Activated CD8-positive, alpha-beta memory T cell treated with anti-CD3 and anti-CD28 coated beads for 24 hours (primary cell): ENCODE measurements at places on chromosomes 5 and 9.

GRCh38 chr9:27195191-27195590 lies 86.2 kb downstream of the TEK start:
- no peak for DNase-seq

GRCh38 chr9:26949637-26950069 lies 2.6 kb upstream of the PLAA start:
- no peak for DNase-seq

DNA sequence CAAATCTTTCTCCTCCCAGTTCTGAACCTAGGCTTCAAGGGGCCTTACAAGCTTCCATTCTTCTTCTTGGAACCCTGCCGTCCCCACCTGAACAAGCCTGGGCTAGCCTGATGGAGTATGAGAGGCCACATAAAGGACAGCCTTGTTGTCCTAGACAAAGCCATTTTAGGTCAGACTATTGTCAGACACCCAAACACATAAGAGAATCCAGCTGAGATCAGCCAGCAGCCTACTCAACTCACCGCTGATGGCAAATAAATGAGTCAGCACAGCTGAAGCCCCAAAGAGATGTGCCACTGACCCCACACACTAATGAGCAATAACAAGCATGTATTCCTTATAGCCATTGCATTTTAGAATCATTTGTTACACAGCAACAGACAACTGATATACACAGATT lies 33.8 kb downstream of the SVEP1 start:
- DNase-seq: no peak

DNA sequence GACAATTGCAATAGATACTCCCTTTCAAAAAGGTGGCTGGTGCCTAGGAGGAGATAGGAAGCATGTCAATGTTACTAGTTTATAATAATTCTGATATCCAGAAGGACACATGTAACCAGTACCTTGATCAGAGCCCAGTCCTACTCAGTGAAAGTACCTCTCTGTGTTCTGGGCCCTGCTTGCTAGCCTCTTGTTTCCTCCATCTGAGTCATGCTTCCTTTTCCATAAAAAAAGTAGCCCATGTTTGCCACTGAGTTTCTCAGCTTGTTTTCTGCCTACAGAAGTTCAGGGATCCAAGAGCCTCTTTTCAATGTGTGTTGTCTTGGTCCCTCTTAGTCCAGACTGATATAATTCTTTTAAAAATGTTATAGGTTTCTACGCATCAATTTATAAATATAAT lies 149.0 kb downstream of the SSBP2 start:
- DNase-seq: no peak

DNA sequence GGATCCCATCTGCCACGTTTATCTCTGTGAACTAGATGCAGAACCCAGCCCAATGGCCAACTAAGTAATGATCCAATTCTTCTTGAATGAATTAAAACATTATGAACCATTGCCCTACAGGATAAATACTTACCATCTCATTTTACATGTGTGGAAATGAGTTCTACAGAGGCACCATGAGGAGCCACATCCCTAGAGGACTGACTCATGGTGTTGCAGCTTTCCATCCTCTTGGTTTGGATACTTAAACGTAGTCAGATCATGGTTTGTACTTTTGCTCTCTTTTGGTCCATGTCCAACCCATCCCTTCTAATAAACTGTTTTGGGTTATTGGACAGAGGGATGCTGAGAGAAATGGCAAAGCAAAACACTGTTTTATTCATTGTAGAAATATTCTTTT lies 484.8 kb downstream of the EBF1 start:
- DNase-seq: no peak

- DNase-seq: no peak
These were observed 115.3 kb upstream of the FSTL4 start for GRCh38 chr5:133727636-133728035.

GRCh38 chr5:154618696-154619095 lies 136.5 kb upstream of the LARP1 start:
- no peak for DNase-seq

DNA sequence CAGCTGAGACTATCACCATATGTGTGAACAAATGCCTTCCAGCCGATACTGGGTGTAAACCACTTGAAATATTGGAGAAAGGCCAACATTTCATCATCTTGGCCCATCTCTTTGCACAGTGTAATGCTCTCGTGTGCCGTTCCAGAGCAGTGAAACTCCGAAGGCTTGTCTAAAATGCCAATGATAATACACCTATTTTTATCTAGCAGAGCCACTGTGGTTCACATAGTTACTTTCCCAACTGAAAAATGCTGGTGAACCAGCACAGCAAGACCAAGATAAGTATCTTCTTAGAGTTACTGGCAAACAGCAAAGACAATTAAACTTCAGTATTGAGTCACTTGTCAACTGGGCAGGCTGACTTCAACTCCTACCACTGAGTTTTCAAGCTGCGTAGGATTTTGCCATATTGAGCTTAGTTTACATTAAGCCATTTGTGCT lies 379.9 kb upstream of the ACTBL2 start:
- DNase-seq: no peak

- no peak for DNase-seq
These were observed 5.1 kb downstream of the AGPAT2 start for GRCh38 chr9:136681945-136682699.

GRCh38 chr5:40233268-40233667 lies 446.4 kb upstream of the PTGER4 start:
- DNase-seq: no peak

- no peak for DNase-seq
These were observed 124.7 kb upstream of the TNPO1 start for GRCh38 chr5:72691751-72692150.

GRCh38 chr9:137965177-137965795 lies 87.7 kb downstream of the CACNA1B start:
- DNase-seq: no peak

GRCh38 chr9:134875371-134875770 lies 5.2 kb upstream of the FCN2 start:
- no peak for DNase-seq

DNA sequence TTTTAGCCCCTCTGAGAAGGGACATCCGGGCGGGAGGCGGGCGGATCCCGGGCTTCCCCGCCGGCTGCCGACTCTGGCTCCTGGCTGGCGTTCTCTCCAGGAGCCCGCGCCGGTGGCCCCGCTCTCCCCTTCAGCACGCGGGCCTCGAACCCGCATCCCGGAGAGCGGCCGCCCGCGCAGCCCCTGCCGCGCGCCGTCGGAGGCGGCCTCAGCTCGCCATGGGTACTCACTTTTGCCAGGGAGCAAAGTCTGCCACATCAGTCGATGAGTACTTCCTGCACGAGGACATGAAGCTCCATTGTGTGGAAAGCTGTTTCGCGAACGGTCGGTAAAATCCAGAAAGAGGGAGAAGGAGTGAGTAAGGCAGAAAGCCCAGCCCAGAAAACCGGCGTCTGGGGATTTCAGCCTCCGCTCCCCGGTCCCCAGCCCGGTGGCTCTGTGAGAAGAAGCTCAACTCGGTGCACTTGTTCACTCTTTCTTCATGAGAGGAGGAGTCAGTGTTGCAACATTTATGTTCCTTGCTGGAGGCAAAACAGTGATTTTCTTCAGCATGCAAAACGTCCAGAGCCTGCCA lies at the start of gene PRLR:
TSS of gene PRLR (minus strand) at position 450 of the 574 bp plus-strand sequence. CDS start 140,867 bp downstream, outside the sequence.
- no peak for DNase-seq

- DNase-seq: no peak
These were observed 220.1 kb downstream of the MEF2C start for GRCh38 chr5:88662846-88663245.

DNA sequence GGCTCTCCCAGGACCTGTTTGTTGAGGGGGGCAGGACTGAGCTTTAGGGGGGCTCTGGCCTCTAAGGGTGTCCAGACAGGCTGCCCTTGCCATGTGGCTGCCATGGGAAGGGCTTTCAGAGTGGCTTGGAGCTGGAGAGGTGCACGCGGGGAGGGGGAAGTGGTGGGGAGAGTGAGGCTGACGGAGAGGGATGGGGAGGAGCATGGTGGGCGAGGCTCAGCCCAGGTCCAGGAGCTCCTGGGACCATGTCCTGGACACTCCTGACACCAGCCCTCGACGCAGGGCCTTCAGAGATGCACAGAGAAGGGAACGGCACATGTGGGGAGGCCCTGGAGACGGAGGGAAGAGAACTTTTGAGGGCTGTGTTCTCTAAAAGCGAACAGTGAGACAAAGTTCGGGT lies 2.4 kb downstream of the SPAAR start:
- DNase-seq: no peak

GRCh38 chr9:6910032-6910431 lies 152.3 kb downstream of the KDM4C start:
- DNase-seq: no peak

GRCh38 chr5:178428341-178429155 lies 161.6 kb downstream of the COL23A1 start:
- peak; percentile 28 for DNase-seq

DNA sequence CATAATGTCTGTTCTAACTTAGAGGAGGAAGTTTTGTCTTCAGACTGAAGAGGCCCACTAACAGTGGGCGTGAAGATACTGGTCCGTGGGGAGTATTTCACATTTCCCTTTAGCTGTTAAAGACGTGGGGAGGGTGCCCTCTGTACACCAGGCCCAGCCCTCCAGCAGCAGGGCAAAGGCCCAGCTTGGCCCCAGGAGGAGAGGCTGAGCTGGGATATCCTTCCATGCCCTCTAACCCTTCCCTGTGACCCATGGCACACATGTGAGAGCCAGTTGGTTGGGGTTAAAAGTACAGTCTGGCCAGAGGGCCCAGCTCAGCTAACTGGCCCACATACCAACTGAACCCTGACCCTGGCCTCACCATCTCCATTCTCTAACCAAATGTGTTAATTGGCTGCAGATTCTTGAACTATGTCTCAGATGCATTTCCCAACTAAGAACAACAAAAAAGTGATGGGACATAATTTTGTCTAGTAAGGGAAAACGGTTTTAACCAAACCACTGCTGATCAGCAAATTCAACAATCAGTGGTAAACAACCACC lies 74.4 kb downstream of the LHFPL2 start:
- DNase-seq: no peak

DNA sequence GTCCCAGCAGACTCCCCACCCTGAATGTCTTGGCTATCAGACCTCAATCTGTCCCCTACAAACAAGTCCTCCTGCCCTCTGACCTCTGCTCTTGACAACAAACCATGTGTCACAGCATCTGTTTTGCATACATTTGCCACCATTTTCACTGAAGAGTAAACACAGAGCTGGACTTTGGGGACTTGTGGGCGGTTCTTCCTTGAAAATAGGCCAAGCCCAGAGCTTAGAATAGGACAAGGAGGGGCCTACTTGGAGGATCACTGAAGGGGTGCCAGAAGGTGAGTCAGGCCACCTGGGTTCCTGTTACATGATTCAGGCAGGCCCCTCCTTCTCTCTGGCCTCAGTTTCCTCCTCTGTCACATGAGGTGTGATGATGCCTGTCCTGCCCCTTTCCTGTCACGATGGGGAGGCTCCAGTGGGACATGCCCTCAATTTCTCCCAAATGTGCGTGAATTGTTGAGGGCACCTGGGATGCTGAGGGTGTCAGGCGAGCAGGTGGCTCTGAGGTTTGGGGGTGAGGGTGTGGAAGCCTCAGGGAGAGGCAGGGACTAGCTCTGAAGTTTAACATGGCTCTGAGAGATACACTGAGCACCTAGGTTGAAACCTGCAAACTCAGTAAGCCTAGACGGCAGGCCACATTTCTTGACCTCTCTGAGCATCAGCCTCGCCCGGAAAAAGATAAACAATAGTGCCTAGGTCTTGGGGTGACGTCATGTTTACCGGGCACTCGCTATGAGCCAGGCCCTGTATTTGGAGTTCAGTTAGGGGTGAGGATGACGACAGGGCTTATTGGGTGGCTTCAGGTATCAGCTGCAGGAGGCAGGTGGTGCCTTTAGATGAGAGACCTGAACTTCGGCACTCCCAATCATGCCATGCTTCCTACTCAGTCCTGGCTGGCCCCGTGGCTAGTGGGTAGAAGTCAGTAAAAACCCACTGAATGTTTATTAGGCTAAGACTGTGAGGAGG lies 107.6 kb upstream of the PITX1 start:
- DNase-seq: no peak

- DNase-seq: peak; percentile 37
These were observed 28.3 kb downstream of the PAEP start for GRCh38 chr9:135589596-135590485.

GRCh38 chr9:31605164-31605563 lies 779.3 kb upstream of the ACO1 start:
- DNase-seq: no peak
